ENCODE measurements at places on chromosomes 5 and 9.

- no peak for DNase-seq
Observed at GRCh38 chr5:81256766-81257165, 23.6 kb downstream of the CKMT2 start.

- DNase-seq = no peak
Observed at GRCh38 chr5:78779771-78780616, 131.4 kb upstream of the LHFPL2 start.

GRCh38 chr5:93401634-93402213 is 179.3 kb downstream of the NR2F1-AS1 start:
- DNase-seq = no peak

GRCh38 chr5:66004216-66004615 is 77.8 kb downstream of the ERBIN start:
- no peak for DNase-seq

DNA sequence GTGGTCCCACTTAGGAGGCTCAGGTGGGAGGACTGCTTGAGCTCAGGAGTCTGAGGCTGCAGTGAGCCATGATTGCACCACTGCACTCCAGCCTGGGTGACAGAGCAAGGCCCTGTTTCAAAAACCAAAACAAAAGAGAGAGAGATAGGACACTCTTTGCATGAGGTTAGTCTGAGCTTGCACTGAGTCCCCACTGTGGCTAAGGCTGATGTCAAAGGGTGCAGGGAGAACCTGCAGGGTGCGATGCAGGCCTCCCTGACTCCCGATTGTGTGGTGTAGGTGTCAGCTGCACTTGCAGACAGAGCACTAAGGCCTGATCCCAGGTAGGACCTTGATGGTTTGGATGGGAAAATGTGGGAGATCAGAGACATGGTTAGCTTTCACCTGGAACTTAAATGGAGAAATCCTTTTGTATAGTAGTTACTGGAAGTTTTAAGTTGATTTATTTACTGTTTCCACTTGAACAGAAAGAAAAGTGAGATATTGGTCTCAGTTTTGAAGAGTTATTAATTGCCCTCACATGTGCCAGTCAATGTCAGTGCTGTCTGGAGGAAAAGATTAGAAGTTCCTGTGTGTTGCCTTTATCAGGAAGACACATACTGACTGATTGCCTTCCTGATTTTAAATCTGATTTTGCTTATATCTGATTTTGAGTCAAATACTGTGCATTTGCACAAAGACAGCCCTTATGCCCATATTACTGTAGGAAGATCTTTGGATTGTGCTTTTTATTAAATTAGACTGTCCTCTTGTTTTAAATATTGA is 260.0 kb downstream of the MAST4 start:
- DNase-seq = no peak

- no peak for DNase-seq
Observed at GRCh38 chr9:88660611-88661010, 125.6 kb downstream of the NXNL2 start.

DNA sequence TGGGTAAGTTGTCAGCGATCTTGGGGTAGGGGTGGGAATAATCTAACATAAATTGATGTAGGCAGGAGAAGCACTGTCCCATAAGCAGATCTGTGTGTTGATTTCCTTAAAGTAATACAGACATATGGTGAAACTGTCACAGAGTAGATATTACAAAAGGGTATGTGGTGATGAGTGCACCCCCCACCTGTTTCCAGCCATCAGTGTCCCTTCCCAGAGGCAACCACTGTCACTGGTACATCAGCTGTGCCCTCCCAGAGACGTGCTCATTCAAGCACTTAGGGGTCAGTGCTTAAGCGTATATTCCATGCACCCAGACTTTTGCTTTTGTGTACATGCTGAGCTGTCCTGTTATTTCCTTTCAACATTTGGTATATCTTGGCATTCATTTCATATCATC is 94.3 kb upstream of the PITX1 start:
- no peak for DNase-seq

DNA sequence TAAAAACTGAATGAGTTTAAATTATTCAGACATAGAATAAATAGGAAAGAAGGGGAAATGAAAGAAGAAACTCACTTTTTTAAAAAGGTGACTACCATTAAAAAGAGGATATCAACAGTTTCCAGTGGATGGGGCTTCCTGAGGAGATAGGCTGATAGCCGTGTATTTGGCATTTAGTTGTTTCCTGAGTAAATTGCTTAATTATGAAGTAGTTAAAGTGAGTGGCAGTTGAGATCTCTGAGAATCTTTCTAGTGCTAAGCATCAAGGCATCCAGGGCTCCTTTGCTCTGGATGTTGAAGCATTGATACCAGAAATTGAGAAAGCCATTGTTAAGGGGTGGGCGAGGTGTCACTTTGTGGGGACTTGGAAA is 2.7 kb downstream of the TNFAIP8 start:
- DNase-seq = no peak

GRCh38 chr5:124079062-124079461 is 567.1 kb downstream of the CSNK1G3 start:
- no peak for DNase-seq

GRCh38 chr5:114477816-114478334 is 116.0 kb downstream of the KCNN2 start:
- DNase-seq = no peak

DNA sequence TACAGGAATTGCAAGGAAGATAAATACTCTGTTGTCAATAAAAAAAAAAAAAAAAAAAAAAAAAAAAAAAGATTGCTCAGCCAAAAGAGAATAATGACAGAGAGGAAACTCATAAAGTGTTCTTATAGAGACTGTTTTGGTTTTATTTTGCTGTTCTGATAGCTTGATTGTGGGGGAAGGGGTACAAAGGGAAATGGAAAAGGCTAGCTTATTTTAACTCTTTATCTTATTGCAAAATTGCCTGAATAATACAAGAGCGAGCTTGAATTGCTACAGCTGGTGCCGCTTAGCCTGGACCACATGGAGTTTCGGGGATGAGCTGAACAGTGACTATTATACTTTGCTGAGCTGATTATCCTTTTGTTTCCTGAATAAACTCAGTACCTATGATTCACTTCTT is 31.0 kb upstream of the SHISAL2B start:
- no peak for DNase-seq

DNA sequence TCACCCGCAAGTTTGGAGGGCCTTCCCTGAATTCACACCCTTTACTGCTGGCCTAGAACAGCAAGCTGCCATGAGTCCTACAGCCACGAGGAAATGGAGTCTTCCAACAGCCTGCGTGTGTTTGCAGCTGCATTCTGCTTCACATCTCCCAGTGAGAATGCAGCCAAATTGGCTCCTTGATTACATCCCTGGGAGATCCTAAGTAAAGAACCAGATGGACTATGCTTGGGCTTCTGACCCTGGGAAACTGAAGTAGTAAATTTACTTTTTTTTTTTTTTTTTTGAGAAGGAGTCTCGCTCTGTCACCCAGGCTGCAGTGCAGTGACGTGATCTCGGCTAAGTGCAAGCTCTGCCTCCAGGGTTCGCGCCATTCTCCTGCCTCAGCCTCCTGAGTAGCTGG is 617.0 kb upstream of the CDH18 start:
- no peak for DNase-seq

DNA sequence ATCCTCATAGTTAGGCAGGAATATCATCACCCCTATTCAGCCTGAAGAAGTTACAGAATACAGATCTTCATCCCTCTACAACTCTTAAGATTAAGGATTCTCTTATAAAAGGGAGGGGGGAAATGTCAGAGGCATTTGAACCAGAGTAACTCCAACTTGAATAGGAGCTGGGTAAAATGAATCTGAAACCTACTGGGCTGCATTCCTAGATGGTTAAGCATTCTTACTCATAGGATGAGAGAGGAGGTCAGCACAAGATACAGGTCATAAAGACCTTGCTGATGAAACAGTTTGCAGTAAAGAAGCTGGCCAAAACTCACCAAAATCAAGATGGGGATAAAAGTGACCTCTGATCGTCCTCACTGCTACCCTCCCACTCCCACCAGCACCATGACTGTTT is 14.4 kb downstream of the FREM1 start:
- DNase-seq = no peak

DNA sequence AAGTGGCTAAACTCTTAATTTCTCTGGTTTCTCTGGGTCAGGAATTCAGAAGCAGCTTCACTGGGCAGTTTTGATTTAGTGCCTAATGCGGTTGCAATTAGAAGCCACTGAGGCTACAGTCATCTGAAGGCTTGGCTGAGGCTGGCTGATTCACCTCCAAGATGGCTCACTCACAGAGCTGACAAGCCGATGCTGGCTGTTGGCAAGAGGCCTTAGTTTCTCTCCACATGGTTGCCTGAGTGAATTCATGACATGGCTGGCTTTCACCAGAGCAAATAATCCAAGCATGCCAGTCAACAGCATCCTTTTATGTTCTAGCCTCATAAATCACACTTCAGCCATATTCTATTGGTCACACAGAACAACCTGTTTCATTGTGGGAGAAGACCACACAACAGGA is 2.8 kb upstream of the CDK7 start:
- no peak for DNase-seq

All from mucosa of gallbladder (tissue), 1 donor.